ENCODE measurements at places on chromosomes 3 and 15. TPM values are rescaled to one million over a fixed set of nuclear protein-coding genes. Genes with fewer than 3 reads are reported as not detected.

- DNase-seq: no peak
Measured at GRCh38 chr3:172268868-172269267, 179.4 kb downstream of the GHSR start.

SYNPR gene
- total RNA-seq: not detected

GRCh38 chr3:7754653-7755441, 746.8 kb upstream of the LMCD1 start:
- no peak for DNase-seq

GRCh38 chr15:52191207-52191606, at the start of gene GNB5:
Gene GNB5 (minus strand): TSS chr15:52191392. CDS start chr15:52184676, 6,716 bp downstream.
- DNase-seq: no peak

DNA sequence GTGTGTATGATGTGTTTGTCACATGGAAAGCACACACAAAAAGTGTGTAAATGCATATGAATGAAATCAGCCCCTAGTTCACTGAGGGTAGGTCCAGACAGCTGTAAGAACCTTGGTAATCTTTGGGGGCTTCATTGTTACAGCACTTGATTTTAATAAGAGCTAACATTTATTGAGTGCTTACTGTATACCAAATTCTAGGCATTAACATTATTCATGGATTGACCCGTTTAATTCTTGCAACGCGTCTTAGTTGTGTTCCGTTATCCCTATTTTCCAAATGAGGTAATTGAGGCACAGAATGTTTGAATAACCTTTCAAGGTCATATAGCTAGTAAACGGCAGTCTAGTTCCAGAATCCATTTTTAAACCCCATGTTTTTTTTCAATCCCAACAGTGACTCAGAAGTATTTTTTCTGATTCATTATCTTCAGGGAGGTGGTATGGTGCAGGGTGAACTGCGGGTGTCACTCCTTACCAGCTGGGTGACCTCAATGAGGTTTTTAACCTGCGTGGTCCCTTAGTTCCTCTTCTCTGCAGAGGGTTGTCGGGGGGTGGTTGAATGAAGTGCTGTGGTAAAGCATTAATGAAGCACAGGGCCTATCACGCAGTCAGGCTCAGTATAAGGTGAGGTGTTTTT, 14.2 kb downstream of the RAB8B start:
- no peak for DNase-seq

MYRIP gene
- 1.3 TPM for total RNA-seq

- DNase-seq: no peak
Measured at GRCh38 chr15:40439960-40440742, 602 bp upstream of the BAHD1 start.

DNA sequence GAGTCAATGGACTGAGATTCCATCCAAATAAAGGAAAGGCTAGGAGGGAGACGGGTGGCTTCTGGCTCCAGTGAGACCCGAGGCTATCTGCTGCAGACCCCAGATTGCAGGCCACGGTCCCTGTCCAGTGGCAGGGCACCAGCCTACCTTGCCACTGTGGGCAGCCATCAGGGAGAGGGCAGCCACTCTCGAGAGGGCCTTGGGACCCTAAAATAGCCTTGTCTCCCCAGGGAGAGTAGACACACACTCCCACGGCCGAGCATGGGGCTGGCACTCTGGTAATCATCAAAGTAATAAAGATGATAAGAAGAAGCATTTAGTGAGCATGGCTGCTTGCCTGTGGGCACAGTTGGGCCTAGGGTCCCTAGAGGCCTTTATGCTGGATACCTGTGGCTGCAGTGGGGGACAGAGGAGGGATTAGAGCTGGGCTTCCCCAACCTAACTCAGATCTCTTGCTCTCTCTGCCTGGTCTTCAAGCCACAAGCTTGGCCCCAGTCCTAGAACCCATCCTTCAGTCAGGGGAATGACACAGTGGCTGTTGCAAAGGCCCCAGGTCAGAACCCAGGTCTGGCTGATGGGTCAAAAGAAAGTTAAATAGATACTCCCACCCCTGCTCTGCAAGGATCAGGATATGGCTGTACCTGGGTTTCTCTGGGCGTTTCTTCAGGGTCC, 9.2 kb upstream of the VIPR1 start:
- peak; percentile 66 for DNase-seq

DNA sequence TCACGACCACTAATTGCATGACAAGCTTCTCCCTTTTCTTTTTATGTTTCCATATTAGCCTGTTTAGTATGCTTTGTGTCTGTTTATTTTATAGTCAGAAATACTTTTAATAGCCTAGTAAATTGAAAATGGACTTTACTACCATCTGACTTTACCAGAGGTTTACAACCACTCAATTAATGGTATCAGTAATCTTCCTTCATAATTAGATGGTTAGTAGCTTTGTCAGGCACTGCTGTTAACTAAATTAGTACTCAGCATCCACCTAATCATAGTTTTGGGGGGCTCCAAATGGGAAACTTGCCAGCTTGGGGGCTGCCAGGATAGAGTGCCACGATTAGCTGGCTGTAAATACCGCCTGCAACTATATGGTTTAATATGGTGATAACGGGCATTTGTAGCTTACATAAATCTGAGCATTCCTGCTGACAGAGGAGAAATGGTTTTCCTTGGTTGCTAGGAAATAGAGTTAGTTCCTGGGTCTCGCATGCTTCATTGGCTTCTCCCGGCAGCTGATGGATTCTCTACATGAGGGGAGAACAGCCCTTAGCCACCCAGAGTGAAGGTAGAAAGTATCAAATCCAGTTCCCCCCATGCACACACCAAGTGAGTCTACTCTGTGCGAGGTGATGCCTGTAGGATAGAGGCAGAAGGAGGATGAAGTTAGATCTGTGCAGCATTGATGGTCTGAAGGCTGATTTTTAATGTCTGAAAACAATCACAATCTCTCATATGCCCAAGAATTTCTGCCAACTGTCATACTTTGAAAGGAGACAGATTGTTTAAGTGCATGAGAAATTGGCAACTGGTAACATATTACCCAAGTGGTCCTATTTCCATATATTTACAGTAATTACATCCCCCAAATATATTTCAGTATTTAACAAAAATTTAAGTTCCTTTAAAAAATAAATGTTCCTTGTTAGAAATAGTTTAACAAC, 326.6 kb upstream of the PROK2 start:
- DNase-seq: no peak

- DNase-seq: no peak
Measured at GRCh38 chr3:4006288-4006687, 207.1 kb downstream of the LRRN1 start.

- no peak for DNase-seq
Measured at GRCh38 chr15:99734575-99734974, 1.3 kb upstream of the LYSMD4 start.

DNA sequence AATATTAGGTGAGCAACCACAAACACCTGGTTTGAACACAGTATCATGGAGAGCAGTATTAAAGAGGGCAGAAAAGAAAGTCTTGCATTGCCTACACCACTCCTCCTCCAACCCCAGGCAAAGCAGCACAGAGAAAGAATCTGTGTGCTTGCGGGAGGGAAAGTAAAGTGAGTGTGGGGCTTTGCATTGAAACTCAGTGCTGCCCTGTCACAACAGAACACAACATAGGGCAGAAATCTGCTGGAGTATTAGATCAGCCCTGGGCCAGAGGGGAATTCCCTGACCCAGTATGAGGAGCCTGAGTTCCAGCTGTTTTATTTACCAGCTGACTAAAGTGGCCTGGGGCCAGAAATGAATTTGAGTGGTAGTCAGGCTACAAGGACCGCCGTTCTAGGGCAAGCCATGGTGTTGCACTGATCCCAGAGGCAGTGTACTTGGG, 75.5 kb downstream of the SPATA16 start:
- DNase-seq: no peak

- no peak for DNase-seq
Measured at GRCh38 chr3:118544458-118544857, 490.2 kb downstream of the IGSF11 start.

DNA sequence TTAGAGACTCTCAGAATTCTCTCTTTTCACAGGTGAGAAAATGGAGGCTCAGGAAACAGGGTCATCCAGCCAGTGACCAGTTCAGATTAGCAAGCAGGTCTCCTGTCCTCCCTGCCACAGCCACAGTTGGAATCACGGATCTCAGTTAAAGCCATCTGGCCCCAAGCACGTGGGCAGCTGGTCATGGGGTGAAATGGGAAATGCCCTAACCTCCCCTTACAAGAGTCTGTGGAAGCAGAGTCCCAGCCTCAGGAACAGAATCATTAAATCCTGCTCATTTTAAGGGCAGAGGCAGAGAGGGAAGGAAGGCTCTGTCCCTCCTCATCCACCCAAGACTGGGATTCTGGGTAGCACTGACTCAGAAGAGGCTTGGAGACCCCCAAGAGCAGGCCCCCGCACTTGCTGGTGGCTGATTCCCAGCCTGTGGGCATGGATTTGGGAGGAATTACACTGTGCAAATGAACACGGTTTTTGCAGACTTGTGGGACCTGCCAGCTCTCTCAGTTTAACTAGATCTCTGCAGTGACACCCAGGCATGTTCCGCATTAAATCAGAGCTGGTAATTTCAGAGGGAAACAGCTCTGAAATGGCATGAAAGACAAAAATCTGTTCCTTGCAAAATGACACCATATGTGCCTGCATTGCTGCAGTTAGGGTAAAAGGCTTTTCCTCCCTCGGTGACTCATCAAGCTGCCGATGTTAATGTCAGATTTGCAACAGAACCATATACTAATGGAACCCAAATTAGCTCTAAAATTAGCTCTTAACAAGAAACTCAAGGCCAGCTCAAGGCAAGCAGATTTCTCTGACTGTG, 89.0 kb downstream of the BDH1 start:
- DNase-seq: no peak

CHRFAM7A gene
- 0.11 TPM for total RNA-seq

All from lower leg skin (tissue), 4 donors.